ENCODE measurements at places on chromosomes 12 and 14. TPM values are rescaled to one million over a fixed set of nuclear protein-coding genes. Genes with fewer than 3 reads are reported as not detected.

Gene M6PR
- 181 TPM for total RNA-seq

Gene PZP
- not detected for total RNA-seq

Gene WNT1
- total RNA-seq = 0.17 TPM

- H3K4me1 ChIP-seq = no peaks in the 10 kb centered on the region
- DNase-seq = no peak
These were observed 164.5 kb downstream of the ANO2 start for GRCh38 chr12:5780536-5780935.

DNA sequence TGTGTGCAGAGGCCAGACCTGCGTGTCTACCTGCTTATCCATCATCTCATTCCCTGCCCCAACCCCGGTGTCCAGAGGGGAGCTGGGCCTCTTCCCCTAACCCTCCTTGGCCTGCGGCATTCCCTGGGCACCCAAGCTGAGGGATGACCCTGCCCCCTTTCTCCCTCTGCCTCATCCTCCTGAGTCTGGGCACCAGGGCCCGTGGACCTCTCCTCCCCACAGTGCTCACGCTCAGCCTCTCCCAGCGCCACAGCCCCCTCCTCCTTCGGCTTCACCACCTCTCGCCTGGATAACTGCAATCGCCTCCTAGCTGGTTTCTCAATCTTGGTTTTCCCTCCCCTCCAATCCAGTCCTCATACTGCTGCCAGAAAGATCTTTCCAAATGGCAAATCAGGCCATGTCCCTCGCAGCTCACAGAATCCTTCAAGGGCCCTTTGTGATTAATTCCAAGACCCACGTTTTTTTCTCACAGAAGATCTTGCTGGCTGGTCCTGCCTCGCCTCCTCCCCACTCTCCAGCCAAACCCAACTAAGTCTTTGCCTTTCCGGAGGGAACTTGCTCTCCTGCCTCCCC, 16.2 kb downstream of the IRF2BPL start:
- peaks cover 14% of the 10 kb centered on the region for H3K4me1 ChIP-seq
- no peak for DNase-seq
- H3K27me3 ChIP-seq = no peaks in the 10 kb centered on the region
- H3K36me3 ChIP-seq = no peaks in the 10 kb centered on the region
- no peak overlapping the region for H3K4me3 ChIP-seq
- H3K27ac ChIP-seq = no peak overlapping the region

GRCh38 chr14:104593241-104593701, 11.3 kb downstream of the TMEM179 start:
- no peaks in the 10 kb centered on the region for H3K27me3 ChIP-seq
- no peaks in the 10 kb centered on the region for H3K36me3 ChIP-seq
- no peak for DNase-seq
- no peak overlapping the region for H3K27ac ChIP-seq
- no peaks in the 10 kb centered on the region for H3K4me1 ChIP-seq

- no peak overlapping the region for H3K27ac ChIP-seq
- H3K36me3 ChIP-seq = no peaks in the 10 kb centered on the region
- no peak overlapping the region for H3K4me3 ChIP-seq
- no peaks in the 10 kb centered on the region for H3K27me3 ChIP-seq
- no peak for DNase-seq
- peaks cover 1% of the 10 kb centered on the region for H3K4me1 ChIP-seq
These were observed 368.0 kb downstream of the C12orf50 start for GRCh38 chr12:87660987-87661774.

DNA sequence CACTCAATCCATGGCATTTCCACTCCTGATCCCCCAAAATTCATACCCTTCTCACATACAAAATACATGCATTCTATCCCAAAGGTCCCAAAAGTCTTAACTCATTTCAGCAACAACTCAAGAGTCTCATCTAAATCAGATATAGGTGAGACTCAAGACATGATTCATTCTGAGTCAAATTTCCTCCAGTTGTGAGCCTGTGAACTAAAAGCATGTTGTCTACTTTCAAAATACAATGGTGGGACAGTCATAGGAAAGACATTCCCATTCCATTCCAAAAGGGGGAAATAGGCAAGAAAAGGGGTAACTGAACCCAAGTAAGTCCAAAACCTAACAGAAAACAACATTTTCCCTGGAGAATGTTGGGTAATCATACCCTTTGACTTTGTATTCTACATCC, 103.3 kb downstream of the C12orf75 start:
- H3K27ac ChIP-seq = no peak overlapping the region
- peaks cover 21% of the 10 kb centered on the region for H3K27me3 ChIP-seq
- no peak overlapping the region for H3K4me3 ChIP-seq
- DNase-seq = no peak
- no peaks in the 10 kb centered on the region for H3K4me1 ChIP-seq

GRCh38 chr14:90900476-90901083, 84.3 kb upstream of the TTC7B start:
- DNase-seq = no peak
- no peak overlapping the region for H3K4me3 ChIP-seq
- H3K27me3 ChIP-seq = no peaks in the 10 kb centered on the region
- no peak overlapping the region for H3K27ac ChIP-seq
- peaks cover 44% of the 10 kb centered on the region for H3K36me3 ChIP-seq
- H3K4me1 ChIP-seq = peaks cover 13% of the 10 kb centered on the region

Data from activated CD4-positive, alpha-beta T cell treated with anti-CD3 and anti-CD28 coated beads, Interleukin-2, amount 10 ng/mL, durations not matched to agents 7 days and 5 days (primary cell).